CD14-positive monocyte (primary cell): ENCODE measurements at places on chromosomes 2 and 18.

GRCh38 chr2:239264492-239264837, 136.4 kb downstream of the HDAC4 start:
- DNase-seq = peak; percentile 53

GRCh38 chr2:41460661-41461060, 587.2 kb upstream of the PKDCC start:
- DNase-seq = no peak

DNA sequence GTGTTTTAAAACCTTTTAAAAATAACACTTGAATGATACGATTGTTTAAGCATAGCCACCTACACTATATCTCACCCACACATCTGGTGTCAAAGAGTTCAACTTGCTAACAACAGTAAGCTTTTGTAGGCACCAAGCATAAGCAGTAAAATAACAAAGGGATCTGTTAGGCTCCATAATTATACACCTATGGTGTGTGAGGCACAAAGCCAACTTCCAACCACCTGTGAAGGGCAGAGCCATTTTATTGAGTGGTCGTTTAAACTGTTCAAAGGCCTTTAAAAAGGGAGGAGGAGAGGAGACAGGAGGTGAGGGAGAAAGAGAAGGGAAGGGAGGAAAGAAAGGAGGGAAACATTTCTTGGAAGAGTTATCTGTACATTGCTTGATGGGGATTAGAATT, 27.9 kb downstream of the NEMP2 start:
- DNase-seq = no peak

DNA sequence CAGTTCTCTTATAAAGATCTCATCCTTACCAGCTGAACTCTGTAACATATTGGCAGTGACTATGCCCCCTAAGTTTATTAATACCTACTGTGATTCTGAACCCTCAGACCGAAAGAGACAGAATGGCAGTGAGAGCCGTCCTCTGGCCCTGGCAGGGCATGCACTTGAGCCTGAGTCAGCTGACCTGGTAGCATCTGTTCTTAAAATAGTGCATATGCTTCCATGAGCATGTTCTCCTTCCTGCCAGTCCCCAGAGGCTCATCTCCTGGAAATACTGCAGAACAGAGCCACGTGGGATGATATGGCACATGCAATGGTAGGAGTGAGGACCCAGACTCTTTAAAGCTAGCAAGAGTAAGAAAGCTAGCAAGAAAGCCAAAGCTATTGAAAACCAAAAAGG, 59.0 kb downstream of the RASGRP3 start:
- no peak for DNase-seq

GRCh38 chr2:128424406-128425171, 105.9 kb upstream of the HS6ST1 start:
- DNase-seq = no peak

DNA sequence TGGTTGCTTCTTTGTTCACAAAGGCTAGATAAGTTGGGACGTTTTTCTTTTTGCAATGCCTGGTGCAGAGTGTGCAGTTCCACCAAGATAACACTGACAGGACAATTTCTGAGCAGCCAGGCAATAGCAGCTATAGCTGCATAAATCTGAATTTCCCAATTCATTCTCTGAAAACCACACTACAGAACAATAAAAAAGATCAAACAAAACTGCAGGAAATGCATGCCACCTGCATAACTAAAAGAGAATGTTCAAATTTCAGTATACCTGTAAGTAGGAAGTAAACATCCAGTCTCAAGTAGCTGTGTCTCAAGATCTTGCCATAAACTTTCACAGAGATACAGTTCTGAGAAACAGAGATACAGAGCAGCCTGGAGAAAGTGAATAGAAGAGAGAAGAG, 5.3 kb upstream of the KCTD18 start:
- DNase-seq = no peak

GRCh38 chr2:31033032-31033431, 105.2 kb downstream of the GALNT14 start:
- no peak for DNase-seq

- no peak for DNase-seq
Measured at GRCh38 chr2:150769421-150769820, 282.0 kb upstream of the RND3 start.

- no peak for DNase-seq
Measured at GRCh38 chr2:109148117-109148746, 19.2 kb downstream of the SH3RF3 start.

- DNase-seq = no peak
Measured at GRCh38 chr18:56727399-56727798, 76.2 kb downstream of the WDR7 start.

DNA sequence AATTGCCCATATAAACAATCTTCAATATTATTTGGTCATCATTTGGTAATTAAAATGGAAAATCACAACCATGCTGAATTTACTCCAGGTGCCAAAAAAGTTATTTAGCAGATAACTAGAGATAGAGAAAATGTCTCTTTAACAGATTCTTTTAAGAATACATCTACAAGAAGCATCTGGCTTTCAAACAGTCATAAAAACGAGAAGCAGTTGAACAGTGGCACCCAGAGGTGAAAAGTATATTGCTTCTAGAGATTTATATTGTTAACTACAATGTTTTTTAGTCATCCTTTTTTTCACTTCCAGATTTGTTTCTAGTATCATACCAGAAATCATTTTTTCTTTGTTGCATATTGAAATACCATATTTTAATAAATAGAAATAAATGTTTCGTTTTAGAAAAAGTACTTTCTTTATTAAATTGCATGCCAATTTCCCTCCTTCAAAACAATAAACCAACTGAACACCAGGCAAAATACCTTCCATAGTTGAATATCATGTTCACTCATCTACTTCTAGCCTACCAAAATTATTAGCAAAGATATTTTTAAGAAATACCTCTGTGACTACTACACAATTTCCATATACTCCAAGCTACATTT, 65.4 kb upstream of the HNRNPA3 start:
- no peak for DNase-seq

GRCh38 chr2:37858400-37858711, 66.7 kb upstream of the RMDN2 start:
- no peak for DNase-seq

DNA sequence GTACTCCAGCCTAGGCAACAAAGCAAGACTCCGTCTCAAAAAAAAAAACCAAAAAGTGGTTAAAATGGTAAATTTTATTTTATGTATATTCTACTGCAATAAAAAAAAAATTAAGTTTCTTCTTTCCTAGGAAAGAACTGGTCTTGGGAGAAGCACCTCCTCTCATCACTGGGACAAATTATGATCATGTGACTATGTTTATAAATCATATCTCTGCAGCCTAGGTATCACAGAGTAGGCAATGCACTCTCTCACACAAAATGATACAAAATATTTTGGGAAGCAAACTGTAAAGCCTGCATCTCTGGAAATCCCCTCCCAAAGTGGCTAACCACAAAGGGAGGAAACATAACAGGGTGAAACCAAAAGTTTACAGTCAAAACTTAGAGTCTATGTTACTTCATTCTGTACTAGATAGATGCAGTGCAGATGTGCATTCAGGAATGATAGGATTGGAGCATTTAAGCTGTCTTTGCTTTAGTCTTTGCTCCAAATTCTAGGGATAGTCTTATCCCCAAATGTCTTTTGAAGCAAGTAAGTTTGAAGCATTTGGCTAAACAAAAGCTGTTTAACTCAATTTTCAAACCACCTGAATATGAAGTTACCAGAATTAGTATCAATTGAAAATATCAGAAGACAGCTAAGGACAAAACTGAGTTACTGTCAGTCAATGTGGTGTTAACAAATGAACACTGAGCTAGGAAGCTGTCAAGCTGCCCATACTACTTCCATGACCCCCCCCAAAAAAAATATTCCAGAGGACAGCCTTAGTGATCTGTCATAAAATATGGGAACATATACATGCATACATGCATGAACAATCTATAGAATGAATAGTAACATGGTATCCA, 21.1 kb upstream of the MALT1 start:
- peak; percentile 81 for DNase-seq

- DNase-seq = no peak
Measured at GRCh38 chr2:107414376-107414775, 412.3 kb upstream of the RGPD4 start.

GRCh38 chr2:161068670-161069069, 91.6 kb upstream of the TANK start:
- DNase-seq = peak; percentile 54

- DNase-seq = no peak
Measured at GRCh38 chr2:119178776-119179175, 20.2 kb upstream of the C1QL2 start.

DNA sequence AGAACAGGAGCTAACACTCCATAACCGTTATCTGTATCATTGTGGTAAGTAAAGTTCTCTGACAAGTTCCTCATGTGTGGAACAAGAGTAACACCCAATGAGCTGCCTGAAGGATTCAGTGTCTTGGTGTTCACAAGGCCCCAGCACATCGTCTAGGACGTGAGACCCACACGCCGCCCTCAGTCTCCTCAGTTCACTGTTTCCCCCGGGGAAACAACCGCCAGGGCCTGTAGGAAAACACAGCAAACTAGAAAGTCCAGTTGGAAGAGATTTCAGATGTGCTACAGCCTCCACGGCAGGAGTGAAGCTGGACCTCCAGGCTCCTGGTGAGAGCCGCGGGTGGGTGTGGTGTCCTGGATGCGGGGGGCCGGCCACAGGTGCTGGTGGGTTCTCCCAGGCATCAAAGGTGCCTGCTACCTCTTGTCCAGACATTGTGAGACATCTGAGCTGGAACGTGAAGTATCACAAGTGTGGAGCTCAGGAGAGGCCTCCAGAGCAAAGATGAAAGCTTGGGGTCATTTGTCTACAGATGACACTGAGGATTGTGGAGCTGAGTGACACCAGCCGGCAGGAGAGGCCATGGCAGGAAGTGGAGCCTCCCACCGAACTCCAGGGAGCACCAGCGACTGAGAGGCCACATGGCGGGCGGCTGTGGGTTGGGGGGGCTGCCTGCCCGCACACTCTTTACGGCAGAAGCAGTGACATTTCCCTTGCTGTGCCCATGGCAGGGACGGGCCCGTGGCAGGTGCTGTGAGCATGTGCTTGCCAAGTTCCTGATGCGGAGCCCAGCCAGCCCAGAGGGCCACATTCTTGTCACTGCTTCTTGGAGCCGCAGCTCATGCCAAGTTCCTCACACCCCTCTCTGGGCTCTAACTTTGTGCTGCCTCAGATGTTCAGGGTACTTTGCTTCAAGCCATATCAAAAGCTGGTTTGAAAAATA, 131.2 kb downstream of the TMEM18 start:
- DNase-seq = no peak

DNA sequence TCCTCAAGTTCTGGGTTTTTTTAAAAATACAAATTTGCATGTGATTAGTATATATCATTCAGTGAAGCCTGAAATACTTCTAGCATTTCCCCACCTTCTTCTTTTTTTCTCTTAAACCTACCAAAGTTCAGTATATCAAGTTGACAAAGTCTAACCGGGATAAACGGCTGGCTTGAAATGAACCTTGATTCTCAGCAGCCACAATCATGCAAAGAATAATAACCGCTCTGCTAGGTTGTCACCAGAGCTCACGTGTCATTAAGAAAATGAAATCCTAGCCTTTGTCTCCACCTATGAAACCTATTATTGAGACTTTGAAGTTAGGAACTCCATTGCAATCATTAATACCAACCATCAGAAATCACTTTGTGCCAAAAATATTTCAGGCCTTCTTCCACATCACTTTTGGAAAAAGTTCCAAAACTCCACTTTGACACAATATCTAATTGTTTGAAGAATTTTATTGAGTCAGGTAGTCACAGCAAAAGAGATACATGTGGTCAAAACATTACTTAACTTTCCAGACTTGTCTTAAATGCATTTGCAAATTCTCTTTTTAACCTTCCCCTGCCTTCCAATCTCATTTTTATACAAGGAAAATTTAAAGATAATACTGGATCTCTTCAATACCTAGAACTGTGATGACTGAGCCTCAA, 285.6 kb upstream of the ACVR2A start:
- no peak for DNase-seq

DNA sequence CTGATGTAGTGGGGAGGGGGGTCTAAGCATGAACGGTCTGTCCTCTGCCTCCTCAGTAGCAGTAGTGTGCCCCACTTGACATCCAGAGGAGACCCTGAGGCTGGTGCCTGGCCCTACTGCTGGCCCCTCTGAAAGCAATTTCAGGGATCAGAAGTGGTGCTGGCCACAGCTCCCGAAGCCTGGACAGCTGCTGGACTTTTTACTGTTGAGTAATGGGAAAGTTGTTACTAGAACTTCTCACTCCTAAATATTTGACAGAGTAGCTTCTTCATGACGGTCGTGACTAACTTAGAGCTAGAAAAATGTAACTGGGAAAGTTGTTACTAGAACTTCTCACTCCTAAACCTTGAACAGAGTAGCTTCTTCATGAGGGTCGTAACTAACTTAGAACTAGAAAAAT, 23.3 kb downstream of the CTDP1 start:
- DNase-seq = no peak

GRCh38 chr18:13661779-13662256, 64.5 kb downstream of the FAM210A start:
- no peak for DNase-seq

GRCh38 chr2:7709907-7710306, 792.7 kb downstream of the RNF144A start:
- no peak for DNase-seq

DNA sequence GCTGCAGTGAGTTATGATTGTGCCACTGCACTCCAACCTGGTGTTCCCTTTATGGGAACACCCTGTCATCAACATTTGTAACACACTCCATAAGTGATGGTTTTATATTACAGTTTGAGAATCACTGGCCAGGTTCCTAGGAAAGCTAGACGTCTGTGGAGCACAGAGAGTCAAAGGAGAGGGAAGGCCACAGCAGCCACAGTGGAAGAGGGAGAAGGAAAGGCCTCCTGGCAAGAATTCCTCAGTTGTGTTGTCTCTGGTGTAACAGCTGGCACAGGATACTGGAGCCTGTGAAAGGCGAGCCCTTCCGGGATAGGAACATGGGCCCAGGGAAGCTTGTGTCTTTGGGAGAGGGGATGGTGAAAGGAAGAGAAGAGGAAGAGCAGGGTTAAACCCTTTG, 360.5 kb upstream of the PIK3C3 start:
- DNase-seq = no peak

DNA sequence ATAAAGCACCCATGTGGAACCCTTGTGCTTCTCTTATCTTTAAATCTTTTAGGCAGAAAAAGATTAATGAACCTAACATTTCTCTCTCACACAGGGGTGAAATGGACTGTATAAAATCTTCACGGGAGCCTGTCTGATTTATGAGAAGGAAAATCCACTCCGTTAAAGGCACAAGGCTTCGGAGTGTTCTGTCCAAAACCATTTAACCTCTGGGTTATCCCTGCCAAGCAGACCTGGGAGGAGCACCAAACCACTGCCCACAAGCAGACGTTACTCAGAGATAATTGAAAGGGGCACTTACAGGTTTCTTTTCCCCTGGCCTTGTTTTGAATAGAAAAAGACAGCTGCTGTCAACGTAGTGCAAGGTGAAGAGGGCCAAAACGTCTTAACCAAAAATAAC, 184.4 kb upstream of the DOK6 start:
- DNase-seq = no peak

DNA sequence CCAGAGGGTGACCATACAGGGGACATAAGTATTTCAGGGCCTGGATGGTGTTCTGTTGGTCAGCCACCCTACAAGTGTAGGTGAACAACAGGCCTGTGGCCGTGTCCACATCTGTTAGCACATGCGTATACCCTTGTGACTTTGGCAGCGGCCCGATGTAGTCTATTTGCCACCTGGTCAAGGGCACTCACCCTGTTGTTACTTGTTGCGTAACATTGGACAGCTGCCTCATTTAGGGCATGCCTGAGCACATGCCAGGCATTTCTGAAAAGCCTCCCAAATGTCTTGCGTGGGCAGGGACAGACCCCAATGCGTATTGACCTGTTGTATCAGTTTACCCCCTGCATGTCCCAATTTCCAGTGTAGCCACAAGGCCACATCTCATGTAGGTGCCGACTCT, 235.0 kb downstream of the MBD5 start:
- DNase-seq = no peak

GRCh38 chr18:41121116-41121826, 833.8 kb upstream of the PIK3C3 start:
- no peak for DNase-seq
